Germinal center (tissue), 1 donor: ENCODE measurements at places on chromosomes 7 and 10.

- DNase-seq: no peak
Measured at GRCh38 chr10:130491693-130492050, 355.5 kb downstream of the GLRX3 start.

DNA sequence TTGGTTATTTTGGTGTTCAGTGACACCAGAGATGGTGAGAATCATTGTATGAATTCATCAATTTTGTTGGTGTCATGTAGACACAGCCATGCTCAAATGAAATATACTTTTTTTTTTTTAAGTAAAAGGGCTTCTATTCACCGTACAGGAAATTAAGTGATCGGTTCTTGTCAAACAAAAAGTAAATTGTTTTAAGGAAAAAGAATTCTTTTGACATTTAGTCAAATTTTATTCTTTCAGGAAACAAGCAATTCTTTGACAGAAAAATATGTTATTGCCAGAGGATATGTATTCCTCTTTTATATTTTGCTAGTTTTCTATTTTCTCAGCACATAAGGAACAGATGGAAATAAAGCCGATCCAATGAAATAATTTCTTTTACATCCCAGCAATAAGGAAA, 551.9 kb downstream of the MAGI2 start:
- no peak for DNase-seq

GRCh38 chr10:133373174-133374090, at the start of gene ECHS1:
Gene ECHS1 (minus strand): TSS chr10:133373354. CDS start chr10:133373333, 21 bp downstream.
- DNase-seq: peak; percentile 95

GRCh38 chr10:114057855-114058254, 14.2 kb downstream of the ADRB1 start:
- no peak for DNase-seq

- no peak for DNase-seq
Measured at GRCh38 chr10:13614530-13615332, 28.0 kb downstream of the PRPF18 start.

GRCh38 chr7:51075681-51076580, 240.7 kb downstream of the COBL start:
- no peak for DNase-seq
